ENCODE measurements at places on chromosomes 4 and X. TPM values are rescaled to one million over a fixed set of nuclear protein-coding genes. Genes with fewer than 3 reads are reported as not detected.

The SPIN2A gene
- total RNA-seq = 0.73 TPM

The ARAP2 gene
- 23.2 TPM for total RNA-seq

The BEX1 gene
- total RNA-seq = 0.66 TPM

The DIAPH2 gene
- 30.8 TPM for total RNA-seq

The IKBKG gene
- 10.5 TPM for total RNA-seq

The CPXCR1 gene
- total RNA-seq = not detected

The DKK2 gene
- total RNA-seq = 1.6 TPM

The PABPC4L gene
- 0.98 TPM for total RNA-seq

The TCEAL2 gene
- 0.66 TPM for total RNA-seq

The GRPEL1 gene
- 22.6 TPM for total RNA-seq

The SLC10A4 gene
- 0.29 TPM for total RNA-seq

The LGI2 gene
- 1.2 TPM for total RNA-seq

The KIF4A gene
- total RNA-seq = 0.33 TPM

The LRP2BP gene
- total RNA-seq = 2.3 TPM

The TCEAL7 gene
- total RNA-seq = 10.8 TPM

The TRIM2 gene
- 26.7 TPM for total RNA-seq

The AKAP14 gene
- total RNA-seq = not detected

The MAP3K15 gene
- not detected for total RNA-seq

The NOX1 gene
- total RNA-seq = not detected

The CXorf49 gene
- not detected for total RNA-seq

The NAP1L3 gene
- 3.0 TPM for total RNA-seq

The CTAG2 gene
- total RNA-seq = not detected

The UGT2B11 gene
- total RNA-seq = not detected

The C4orf51 gene
- total RNA-seq = not detected

The FDCSP gene
- 78.2 TPM for total RNA-seq

The MAGEC1 gene
- not detected for total RNA-seq

The GPR50 gene
- not detected for total RNA-seq

The SRP72 gene
- 74.8 TPM for total RNA-seq

The CT45A2 gene
- total RNA-seq = not detected

The SUPT20HL1 gene
- total RNA-seq = not detected

The C4orf36 gene
- 6.6 TPM for total RNA-seq

The MGAT4D gene
- not detected for total RNA-seq

The YY2 gene
- total RNA-seq = 5.0 TPM

The ASMT gene
- total RNA-seq = not detected

The SLITRK4 gene
- total RNA-seq = 2.0 TPM

The FHDC1 gene
- 2.3 TPM for total RNA-seq

The REPS2 gene
- 13.1 TPM for total RNA-seq

Measured in breast epithelium (tissue), 4 donors.